ENCODE measurements at places on chromosomes 16 and 17.

DNA sequence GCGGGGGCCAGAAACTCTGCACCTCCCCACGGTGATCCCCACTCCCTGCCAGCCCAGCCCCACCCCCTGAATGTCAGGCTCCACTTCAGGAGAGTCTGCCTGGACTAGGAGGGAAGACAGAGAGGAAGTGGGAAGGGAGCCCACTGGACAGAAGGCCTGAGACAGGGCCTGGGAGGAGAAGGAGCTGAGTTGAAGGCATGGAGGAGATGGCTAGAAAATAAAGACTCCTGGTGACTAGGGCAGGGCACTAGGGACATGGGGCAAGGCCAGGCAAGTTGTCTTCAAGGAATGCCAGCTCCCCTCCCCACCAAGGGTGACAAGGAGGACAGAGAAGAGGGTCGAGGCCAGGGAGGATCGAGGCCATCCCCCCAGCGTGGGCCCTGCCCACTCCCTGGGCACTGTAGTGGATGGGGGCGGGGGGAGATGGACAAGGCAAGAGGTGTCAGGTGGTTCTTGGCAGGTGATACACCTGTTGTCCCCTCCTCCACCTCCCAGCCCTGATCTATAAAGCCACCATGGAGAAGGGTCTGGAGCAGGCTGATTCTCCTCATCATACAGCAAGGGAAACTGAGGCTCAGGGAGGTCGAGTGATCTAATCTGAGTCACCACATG lies 19.7 kb downstream of the SRCIN1 start:
- ATAC-seq = no peak

DNA sequence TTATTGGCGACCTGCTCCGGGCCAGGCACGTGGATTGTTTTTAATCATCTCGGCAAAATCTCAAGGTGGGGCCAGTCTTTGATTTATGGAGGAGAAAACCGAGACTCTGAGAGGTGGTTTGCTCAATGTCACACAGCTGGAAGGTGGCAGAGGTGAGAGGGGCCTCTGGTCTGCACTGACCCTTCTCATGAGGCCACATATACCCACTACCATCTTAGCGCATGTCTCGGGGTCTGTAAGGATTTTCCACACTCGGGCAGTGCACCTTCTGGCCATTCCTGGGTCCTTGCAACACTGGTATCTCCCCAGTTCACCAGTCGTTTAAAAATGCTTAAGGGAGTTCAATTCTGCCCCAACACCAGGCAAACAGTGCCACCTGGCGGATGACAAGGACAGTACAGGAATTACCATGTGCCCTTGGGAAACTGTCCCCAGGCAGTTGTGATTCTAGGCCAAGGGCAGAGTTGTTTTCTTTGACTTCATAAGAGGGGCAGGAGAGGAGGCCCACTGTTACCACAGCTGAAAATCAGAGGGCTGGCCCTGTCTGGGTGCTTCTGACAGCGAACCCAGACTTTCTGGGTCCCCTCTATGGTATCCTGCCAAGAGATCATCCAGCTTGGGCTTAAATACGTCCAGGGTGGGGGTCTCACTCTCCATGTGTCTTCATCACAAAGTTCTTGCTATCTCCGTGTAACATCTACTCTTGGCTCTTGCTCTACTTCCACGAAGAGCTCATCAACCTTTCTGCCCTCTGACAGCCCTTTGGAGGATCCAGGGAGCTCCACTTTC lies 39.4 kb upstream of the RAI1 start:
- peak; percentile 86 for ATAC-seq

DNA sequence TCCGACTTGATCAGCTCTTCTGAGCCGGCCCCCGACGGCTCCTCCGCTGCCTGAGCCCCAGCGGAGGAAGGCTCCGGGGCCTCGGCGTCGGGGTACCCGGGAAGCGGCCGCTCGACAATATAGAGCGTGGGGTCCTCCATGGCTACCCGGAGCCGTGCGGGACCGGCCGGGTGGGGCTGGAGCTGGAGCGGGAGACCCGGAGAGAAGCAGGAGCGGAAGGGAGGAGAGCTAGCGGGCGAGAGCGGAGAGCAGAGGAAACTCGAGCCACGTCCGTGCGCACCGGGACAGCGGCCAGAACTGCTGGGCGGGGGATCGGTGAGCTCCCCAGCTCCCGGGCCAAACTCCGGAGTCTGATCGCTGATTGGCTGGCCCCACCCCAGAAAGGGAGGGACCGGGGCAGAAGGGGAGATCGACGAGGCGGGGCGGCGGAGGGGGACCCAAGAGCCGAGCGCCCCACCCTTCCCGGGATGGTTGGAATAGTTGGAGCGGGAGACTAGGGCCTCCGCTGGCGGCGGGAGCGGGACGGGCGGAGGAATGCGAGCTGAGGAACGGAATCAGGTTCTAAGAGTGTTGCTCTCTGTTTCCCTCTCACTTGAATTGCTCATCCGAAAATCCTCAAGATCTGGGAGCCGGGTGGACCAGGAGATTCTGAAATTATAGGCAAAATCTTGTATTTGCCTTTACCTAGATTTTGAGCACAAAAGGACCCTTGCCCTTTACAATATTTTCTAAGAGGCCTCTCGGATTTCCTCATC lies at the start of gene CAVIN1:
Gene CAVIN1, minus strand, starts transcription at position 299 of the 755 bp plus-strand sequence. Its CDS starts 159 bp downstream, at position 140.
- peak; percentile 68 for ATAC-seq

GRCh38 chr16:12498077-12498476 lies 305.6 kb downstream of the CPPED1 start:
- no peak for ATAC-seq

- ATAC-seq = no peak
Observed at GRCh38 chr17:78475211-78475610, 96.8 kb downstream of the PGS1 start.

Measured in motor neuron (in vitro differentiated cells).